Activated T-cell treated with anti-CD3 and anti-CD28 coated beads, Interleukin-2, amount 50 U/mL, for 1 hour (primary cell): ENCODE measurements at places on chromosomes 2 and 18.

- DNase-seq, result no peak
These were observed 79.2 kb downstream of the ZNF532 start for GRCh38 chr18:58943896-58944295.

DNA sequence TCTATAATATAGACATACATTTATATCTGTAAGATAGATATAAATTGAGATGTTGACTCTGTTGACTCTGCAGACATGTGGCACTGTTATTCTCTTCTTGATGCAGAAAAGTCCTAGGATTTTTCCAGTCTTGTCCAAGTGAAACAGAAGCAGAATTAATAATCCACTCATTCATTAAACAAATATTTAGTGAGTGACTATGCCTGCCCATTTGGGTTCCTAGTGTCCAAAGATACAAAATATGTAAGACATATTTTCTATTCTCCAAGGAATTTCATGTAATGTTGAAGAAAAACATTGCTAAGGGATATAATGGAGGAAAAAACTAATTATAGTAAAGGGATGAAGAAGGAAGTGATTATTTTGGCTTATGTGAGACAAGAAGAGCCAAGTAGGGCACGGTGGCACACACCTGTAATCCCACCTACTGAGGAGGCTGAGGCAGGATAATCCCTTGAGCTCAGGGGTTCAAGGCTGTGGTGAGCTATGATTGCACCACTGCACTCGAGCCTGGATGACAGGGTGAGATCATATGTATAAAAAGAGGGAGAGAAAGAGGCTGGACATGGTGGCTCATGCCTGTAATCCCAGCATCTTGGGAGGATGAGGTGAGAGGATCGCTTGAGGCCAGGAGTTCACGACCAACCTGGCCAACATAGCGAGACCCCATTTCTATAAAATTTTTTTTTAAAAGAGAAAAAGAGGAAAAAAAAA lies 19.9 kb upstream of the PLEKHH2 start:
- DNase-seq, result no peak

DNA sequence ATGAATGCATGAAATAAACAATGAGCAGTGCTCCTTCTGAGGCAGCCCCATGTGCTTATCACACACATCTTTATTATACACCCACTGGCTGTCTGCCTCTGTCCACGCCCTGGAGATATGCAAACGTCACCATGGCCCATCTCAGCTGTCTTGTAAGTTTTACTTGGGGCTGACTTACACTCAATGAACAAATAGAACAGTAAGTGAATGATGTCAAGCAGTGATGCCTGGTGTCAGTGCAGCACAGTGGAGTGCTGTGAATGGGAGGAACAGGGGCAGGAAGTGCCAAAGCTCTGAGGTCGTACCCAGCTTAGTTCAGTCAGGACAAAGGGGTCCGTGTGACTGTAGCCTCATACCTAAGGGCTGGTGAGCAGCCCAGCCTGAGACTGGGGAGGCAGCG lies 659.5 kb upstream of the HS6ST1 start:
- no peak for DNase-seq

DNA sequence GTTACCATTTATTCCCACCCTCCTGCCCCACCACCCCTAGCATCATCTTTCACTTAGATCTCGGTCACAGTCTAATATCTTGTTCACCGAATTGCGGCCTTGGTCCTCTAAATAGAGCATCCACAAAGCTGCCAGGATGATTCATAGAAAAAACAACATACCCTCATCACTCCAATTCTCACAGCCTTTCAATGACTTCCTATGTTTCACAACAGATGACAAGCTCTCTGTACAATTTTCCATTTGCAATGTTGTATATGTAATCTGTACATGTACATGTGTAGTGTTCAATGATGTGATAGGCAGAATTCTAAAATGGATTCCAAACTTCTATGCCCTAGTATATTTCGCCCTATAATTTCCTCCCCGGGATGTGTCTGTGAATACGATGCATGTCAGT lies 675.6 kb upstream of the CELF4 start:
- DNase-seq, result no peak

DNA sequence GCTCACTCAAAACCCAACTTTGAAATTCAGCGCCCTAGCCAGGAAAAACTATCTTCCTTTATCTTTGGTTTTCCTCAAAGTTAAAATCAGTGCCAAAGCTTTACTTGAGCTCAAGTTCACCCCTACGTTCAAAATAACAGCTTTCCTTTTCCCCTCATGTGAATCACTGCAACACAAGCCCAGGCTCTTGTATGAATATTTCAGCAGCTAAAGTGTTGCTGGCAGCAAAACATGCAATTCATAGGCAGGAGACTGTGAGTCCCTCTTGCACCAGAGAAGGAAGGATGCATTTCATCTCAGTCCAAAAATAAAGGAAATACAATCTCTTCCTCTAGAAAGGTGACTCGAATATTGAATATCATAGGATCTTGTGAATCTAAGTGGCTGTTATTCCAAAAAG lies 461.3 kb upstream of the SOX11 start:
- DNase-seq, result no peak
